ENCODE measurements at places on chromosomes 12 and 14. TPM values are rescaled to one million over a fixed set of nuclear protein-coding genes. Genes with fewer than 3 reads are reported as not detected.
A peak's percentile ranks its signal among the peaks of the same experiment; 100 is the strongest.

DNA sequence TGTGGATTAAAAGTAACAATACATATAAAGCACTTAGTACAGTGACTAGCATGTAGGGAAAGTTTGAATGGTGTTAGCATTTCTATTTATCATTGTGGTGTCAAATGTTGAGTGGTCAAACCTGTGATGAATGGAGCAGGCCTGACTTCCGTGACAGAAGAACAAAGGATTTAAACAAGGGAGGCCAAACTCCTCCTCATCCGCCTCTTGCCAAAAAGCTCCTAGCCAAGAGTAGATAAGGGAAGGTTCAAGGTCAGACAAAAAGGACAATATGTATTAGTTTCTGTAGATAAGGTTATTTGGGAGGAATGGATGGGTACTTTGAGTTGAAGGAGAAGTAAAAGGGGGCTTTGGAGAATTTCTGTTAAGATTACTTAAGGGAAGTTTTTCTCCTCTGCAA is 6.5 kb downstream of the RNASE7 start:
- H3K27me3 ChIP-seq: no peaks in the 10 kb centered on the region
- H3K36me3 ChIP-seq: no peaks in the 10 kb centered on the region
- H3K4me3 ChIP-seq: no peak overlapping the region

DNA sequence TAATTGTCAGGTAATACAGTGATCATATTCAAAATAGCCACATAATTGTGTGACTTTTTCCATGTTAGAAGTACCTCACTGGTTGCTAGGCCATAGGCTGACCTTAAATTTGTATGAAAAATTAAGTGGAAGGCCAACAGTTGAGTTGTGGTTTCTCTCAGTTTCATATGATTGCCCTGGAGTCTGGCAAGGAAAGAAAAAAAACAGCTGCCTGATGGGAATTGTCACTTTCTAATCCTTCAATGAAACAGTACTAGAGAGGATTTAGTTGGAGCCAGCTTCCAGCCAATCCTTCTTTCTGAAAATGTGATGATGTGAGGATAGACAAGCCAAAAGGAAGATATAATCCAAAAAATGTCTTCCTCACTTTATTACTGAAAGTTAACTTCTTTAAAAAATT is 113.6 kb downstream of the ALX1 start:
- no peaks in the 10 kb centered on the region for H3K27me3 ChIP-seq
- no peaks in the 10 kb centered on the region for H3K36me3 ChIP-seq
- no peak overlapping the region for H3K27ac ChIP-seq
- H3K4me1 ChIP-seq: no peaks in the 10 kb centered on the region
- H3K4me3 ChIP-seq: no peak overlapping the region
- DNase-seq: no peak

- H3K27me3 ChIP-seq: no peaks in the 10 kb centered on the region
- H3K27ac ChIP-seq: peak overlapping the region; percentile 69
- H3K36me3 ChIP-seq: no peaks in the 10 kb centered on the region
- peak overlapping the region; percentile 49 for H3K4me3 ChIP-seq
Measured at GRCh38 chr14:61330511-61330910, 9.1 kb downstream of the PRKCH start.

DNA sequence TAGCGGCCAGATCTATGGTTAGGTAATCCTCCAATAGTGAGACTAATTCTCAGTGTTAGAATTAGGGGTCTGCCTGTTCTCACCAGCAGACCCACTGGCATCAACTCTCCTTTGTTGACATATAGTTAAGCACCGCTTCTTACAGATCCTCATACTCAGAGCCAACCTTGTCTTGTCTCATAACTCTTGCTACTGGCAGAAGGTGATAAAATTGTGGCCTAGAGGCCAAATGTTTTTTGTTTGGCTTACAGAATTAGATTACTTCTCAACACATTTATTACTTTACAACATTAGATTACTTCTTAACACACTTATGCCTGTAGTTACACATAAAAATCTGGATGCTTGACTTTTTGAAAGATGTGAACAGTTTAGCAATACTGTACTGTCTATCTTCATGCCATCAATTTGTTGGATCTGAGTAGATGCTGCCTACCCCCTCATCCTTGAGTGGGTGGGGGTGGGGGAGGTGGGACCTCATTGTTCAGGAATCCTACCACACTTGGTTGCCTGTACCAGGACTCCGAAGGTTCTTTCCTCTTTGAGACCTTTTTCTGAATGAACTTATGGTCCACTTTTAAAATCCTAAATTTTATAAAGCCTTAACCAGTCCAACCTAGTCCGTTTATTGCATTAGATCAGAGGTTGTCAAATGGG is 7.0 kb downstream of the MTHFD1 start:
- H3K4me1 ChIP-seq: peaks cover 5% of the 10 kb centered on the region
- no peaks in the 10 kb centered on the region for H3K27me3 ChIP-seq
- H3K36me3 ChIP-seq: no peaks in the 10 kb centered on the region

GRCh38 chr14:63421919-63422318 is 103.2 kb upstream of the GPHB5 start:
- peaks cover 16% of the 10 kb centered on the region for H3K36me3 ChIP-seq
- H3K4me3 ChIP-seq: no peak overlapping the region
- H3K27ac ChIP-seq: no peak overlapping the region
- no peak for DNase-seq

- no peaks in the 10 kb centered on the region for H3K27me3 ChIP-seq
- DNase-seq: no peak
- H3K36me3 ChIP-seq: no peaks in the 10 kb centered on the region
- no peak overlapping the region for H3K4me3 ChIP-seq
- no peaks in the 10 kb centered on the region for H3K4me1 ChIP-seq
Measured at GRCh38 chr12:74283646-74284045, 254.0 kb upstream of the ATXN7L3B start.

DNA sequence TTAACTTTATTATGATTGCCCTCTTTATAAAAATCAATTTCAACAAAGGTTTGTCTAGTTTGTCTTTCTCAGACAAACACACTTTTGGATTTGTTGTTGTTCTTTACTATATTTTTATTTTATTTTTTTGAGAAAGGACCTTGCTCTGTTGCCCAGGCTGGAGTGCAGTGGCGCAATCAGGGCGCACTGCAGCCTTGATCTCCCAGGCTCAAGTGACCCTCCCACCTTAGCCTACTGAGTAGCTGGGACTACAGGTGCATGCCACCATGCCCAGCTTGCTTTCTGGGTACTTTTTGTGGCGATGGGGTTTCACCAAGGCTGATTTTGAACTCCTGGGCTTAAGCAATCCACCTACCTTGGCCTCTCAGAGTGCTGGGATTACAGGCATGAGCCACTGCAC is 64.4 kb upstream of the CFL2 start:
- H3K36me3 ChIP-seq: peaks cover 72% of the 10 kb centered on the region
- no peak overlapping the region for H3K27ac ChIP-seq
- no peaks in the 10 kb centered on the region for H3K27me3 ChIP-seq
- no peak for DNase-seq

GRCh38 chr12:25100194-25101091 is 94.5 kb downstream of the DNAI7 start:
- no peak for DNase-seq
- no peaks in the 10 kb centered on the region for H3K4me1 ChIP-seq
- H3K27me3 ChIP-seq: no peaks in the 10 kb centered on the region
- no peak overlapping the region for H3K27ac ChIP-seq
- peaks cover 70% of the 10 kb centered on the region for H3K36me3 ChIP-seq

DNA sequence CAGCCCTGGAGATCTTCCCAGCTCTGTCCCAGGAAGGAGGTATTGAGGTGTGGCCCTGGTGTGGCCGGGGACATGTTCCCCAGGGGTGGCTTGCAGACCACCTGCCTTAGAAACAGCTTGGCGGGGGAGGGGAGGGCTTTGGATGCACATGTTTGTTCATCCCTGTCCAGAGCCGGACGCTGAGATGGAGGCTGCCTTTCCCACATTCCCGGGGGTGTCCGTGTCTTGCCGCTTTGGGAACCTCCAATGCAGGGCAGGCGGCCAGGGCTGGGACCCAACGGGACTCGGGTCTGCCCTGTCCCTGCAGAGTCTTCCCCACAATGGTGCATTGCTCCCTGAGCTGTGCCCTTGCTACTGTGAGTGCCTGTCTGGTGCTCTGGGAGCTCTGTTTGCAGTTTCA is 319.5 kb upstream of the SFSWAP start:
- H3K27me3 ChIP-seq: no peaks in the 10 kb centered on the region
- no peaks in the 10 kb centered on the region for H3K4me1 ChIP-seq
- no peak overlapping the region for H3K4me3 ChIP-seq
- H3K27ac ChIP-seq: no peak overlapping the region
- no peak for DNase-seq

DNA sequence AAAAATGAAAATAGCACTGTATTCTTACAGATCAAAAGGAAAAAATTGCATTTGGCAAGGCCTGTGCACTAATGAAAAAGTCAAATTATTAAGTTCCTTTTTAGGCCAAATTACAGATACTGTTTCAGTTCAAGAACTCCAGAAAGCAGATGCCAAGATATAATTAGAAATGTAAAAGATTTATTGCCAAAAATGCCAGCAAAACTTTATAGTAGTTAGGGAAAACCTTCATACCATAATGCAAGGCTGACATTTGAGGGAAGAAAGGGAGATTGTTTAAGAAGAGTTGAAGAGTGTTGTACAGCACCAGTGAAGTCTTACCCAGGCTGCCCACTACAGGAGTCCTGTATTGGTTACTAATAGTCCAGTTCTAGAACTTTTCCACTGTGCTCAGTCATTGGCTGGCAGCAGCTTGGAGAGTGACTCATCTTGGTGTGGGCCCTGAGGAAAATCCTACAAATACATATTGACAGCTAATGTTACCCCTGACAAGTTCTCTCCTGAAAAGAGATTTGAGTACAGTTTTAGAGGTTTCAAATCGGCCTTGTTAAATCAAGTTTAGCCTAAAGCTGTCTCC is 600.4 kb downstream of the C12orf50 start:
- H3K4me3 ChIP-seq: no peak overlapping the region
- no peak for DNase-seq
- no peaks in the 10 kb centered on the region for H3K27me3 ChIP-seq
- H3K36me3 ChIP-seq: no peaks in the 10 kb centered on the region

GRCh38 chr14:47710581-47710980 is 35.2 kb upstream of the MDGA2 start:
- no peaks in the 10 kb centered on the region for H3K36me3 ChIP-seq
- no peak overlapping the region for H3K27ac ChIP-seq
- H3K4me3 ChIP-seq: no peak overlapping the region
- H3K4me1 ChIP-seq: no peaks in the 10 kb centered on the region

DNA sequence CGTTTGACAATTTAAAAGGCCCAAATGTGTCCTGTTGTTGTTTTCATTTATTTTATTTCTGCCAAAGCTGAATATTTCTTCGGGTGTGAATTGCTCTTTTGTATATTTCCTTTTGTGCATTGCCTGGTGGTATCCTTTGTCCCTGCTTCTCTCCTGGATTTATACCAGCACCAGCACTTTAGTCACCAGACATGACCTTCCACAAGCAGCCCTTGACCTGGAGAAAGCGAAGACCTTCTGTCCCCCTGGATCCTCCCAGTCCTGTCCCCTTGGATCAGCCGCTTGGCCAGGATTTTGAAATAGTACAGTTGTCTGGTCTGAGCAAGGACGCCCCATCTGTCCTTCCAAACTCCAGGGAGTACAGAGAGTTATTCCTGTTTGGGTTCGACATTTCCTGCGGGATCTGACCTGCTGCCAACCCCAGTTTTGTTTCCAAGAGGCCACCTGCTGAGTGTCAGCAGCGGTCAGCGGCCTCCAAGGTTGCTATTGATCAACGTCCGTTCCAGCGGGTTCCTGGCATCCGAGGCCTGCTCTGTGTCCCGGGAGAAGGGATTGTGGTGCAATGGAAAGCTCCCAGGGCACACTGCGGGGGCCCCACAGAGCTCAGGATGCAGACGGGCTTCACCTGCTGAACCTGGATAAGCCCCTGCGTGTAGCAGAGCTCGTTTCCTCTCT is 45.1 kb upstream of the CHGA start:
- H3K4me1 ChIP-seq: no peaks in the 10 kb centered on the region
- no peak overlapping the region for H3K27ac ChIP-seq
- no peak overlapping the region for H3K4me3 ChIP-seq
- DNase-seq: no peak

DNA sequence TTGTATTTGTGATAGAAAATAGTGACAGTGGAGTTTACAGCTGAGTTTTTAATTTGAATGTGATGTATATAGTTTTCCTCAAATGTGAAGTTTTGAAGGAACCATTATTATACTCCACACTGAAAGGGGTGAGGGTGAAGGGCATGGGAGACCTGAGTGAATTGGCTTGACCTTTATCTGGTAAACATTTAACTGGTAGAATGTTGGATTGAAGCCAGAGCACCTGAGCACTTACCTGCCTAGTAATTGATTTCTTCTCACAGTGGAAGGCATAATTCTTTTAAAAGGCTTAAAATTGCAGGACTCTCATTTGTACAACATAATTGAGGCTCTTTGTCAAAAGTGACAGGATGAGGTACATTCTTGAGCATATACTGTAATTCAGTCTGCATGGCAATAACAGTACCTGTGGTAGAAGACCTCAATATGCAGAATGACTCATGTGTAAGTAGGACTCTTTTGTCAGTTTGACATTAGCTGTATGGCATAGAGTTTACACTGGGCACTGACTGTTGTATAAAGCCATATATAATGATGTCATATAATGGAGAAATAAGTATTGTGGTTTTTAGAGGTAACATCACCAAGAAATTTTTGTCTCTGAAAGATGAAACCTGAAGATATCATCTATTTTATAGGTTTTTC is 309.6 kb downstream of the TMTC2 start:
- no peak for DNase-seq
- no peaks in the 10 kb centered on the region for H3K4me1 ChIP-seq
- H3K36me3 ChIP-seq: no peaks in the 10 kb centered on the region
- no peak overlapping the region for H3K27ac ChIP-seq
- H3K27me3 ChIP-seq: no peaks in the 10 kb centered on the region

DNA sequence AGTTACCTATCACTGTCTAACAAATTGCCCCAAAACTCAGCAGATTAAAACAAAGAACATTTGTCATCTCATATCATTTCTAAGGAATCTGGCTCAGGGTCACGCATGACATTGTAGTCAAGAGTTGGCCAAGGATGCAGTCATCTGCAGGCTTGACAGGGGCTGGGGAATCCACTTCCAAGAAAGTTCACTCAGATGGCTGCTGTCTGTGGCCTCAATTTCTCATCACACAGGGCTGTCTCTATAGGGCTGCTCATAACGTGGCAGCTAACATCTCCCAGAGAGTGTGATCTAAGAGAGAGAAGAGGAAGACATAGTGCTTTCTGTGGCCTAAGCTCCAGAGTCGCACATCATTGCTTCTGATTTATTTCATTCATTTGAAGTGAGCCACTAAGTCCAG is 17.0 kb upstream of the IL22 start:
- no peaks in the 10 kb centered on the region for H3K4me1 ChIP-seq
- DNase-seq: no peak
- no peak overlapping the region for H3K4me3 ChIP-seq
- no peaks in the 10 kb centered on the region for H3K27me3 ChIP-seq
- no peak overlapping the region for H3K27ac ChIP-seq

- no peaks in the 10 kb centered on the region for H3K36me3 ChIP-seq
- H3K4me1 ChIP-seq: no peaks in the 10 kb centered on the region
- no peak overlapping the region for H3K27ac ChIP-seq
- H3K27me3 ChIP-seq: no peaks in the 10 kb centered on the region
- H3K4me3 ChIP-seq: no peak overlapping the region
- DNase-seq: no peak
Measured at GRCh38 chr12:2306012-2306411, 253.2 kb downstream of the CACNA1C start.

The DTX1 gene
- total RNA-seq: 14.0 TPM

The KRT86 gene
- total RNA-seq: not detected

The KLHL33 gene
- total RNA-seq: 0.19 TPM

The INHBC gene
- total RNA-seq: 0.20 TPM

The KRT74 gene
- total RNA-seq: 0.34 TPM

The DDN gene
- 0.47 TPM for total RNA-seq

The PTGDR gene
- 0.20 TPM for total RNA-seq

The SLC5A8 gene
- not detected for total RNA-seq

The UNG gene
- 3.6 TPM for total RNA-seq

The KERA gene
- not detected for total RNA-seq

The PPP1R1A gene
- total RNA-seq: not detected

The SLC38A2 gene
- total RNA-seq: 222 TPM
